NCI-H1417 treated with DMSO at 0.1 percent for 48 hours (cell line): ENCODE measurements at places on chromosomes 5 and 9.

DNA sequence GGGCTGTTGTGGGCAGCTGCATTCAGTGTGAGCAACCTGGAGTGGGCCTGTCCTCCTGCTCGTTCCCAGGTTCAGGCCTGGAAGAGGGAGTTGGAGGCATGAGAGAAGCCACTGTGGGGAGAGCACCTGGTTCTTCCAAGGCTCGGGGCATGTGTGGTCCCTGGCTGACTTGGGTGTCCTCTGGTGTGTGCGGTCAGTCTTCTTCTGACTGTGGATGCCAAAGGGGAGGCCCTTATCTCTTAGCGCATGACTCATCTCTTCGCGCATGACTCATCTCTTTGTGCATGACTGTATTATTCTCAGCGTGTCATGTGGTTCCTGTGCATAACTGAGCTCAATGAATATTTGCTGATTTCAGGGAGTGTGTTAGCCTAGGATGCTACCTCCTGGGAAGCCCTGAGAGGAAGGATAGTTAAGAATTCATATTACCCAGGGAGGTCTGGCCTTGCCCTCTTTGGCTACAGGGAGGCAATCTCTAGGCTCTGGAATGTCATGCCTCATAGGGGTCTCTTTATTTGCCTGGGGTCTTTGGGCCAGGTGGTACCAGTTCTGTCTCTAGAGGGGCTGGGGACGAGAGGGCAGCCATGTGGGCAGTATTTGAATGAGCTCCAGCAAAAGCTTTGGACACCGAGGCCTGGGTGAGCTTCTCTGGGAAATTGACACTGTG is 188.7 kb downstream of the HSPA4 start:
- no peak for DNase-seq

GRCh38 chr5:147140558-147140957 is 94.3 kb upstream of the STK32A start:
- DNase-seq, result no peak

- DNase-seq, result no peak
These were observed 33.4 kb upstream of the CSNK1G3 start for GRCh38 chr5:123478546-123478945.

- no peak for DNase-seq
These were observed 15.0 kb upstream of the GPX3 start for GRCh38 chr5:151005187-151005949.

DNA sequence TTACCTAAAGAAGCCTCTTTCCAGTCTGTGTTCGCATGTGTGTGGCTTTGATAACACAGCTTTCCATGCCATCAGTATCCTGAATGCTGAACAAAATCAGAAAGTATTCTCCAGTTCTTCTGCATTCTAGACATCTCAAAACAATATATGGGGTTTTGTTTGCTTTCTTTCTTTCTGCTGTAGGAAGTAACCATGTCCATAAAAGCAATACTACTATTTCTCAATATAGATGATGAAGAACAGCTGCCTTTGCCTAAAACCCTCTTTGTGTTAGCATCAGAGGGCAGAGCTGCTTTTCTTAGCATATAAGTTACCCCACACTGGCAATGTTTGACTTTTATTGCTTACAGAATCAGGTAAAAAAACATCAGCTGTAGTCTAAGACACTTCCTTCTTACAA is 963.6 kb downstream of the CDH12 start:
- no peak for DNase-seq

- no peak for DNase-seq
These were observed 18.9 kb downstream of the SLCO4C1 start for GRCh38 chr5:102277144-102277543.

DNA sequence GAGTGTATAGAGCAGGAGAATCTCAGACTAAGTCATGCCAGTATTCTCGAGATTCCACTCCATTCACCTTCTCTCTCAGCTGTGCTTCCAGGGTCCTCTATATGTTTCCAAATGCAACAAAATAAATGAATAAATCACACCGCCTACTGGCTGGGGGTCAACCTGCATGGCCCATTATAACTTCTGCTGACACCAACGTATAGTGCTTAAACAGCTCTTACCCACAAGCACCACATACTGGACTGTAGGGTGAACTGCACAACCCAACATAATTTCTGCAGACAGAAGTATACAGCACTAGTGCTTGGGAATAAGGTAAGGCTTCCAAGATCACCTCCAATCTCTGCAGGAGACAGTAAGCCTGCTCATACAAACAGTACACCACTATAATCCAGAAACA is 33.1 kb upstream of the HTR4 start:
- no peak for DNase-seq

GRCh38 chr9:116271991-116272390 is 118.4 kb downstream of the PAPPA start:
- no peak for DNase-seq

GRCh38 chr5:145479271-145479670 is 355.9 kb downstream of the PRELID2 start:
- no peak for DNase-seq

DNA sequence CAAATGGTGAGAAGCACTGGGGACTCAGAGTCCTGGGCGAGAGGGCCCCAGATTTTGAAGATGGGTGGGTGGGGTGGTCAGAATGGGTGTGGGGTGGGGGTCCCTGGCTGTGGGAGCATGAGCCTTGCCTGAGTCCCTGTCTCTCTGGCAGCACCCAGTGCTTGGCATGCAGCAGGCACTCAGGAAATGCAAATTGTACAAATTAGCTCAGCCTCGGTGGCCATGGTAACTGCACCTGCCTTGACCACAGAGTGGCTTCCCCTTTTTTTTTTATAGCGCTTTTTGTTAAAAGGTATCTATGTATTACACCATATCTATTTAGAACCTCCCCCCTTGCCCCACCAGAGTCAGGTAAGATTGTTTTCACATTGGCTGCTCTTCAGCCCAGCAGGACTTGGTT is 19.2 kb upstream of the PITX1 start:
- no peak for DNase-seq

DNA sequence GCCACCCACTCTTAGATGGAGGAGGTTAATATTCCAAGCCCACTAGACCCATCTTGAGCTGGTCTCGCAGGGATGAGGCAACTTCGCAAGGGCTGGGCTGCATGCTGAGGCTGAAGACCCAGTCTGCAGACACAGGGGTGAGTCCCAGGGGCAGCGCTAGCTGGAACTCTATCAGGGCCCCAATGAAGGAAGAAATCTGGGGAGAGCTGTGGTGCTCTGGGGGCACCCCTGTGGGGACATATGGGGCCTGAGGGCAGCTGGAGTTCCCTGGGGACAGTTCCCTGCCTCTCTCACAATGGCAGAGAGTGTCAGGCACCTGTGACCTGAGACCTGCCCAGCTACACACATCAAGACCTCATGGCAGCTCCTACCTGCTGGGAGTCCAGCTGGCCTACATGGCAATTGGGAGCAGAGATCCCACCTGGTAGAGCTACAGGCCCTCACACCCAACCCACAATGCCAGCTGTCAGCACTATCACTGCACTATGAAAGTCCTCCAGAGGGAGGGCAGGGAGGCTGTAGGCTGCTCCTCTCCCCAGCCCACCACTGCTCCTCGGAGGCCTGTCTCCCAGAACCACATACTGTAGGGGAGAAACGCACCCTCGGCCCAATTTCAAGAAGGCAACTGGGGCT is 202.2 kb downstream of the GABBR2 start:
- DNase-seq, result no peak

DNA sequence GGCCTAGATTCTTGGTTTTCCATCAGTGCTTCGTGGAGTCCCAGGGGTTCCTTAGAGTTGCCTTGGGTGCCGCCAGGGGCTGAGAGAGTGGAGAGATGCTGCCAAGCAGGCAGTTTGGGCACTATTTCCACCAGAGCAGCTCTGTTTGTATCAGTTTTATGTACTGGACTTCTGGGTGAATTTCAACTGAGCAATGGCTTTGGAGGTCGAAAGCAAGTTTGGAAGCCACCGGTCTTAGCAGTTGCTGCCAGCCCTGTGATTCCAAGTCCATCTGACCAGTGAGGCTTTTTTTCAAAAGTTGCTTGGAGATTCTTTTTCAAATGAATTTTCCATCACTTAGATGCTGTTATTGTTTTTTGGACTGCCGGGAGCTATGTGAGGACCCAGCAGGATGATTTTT is 68.5 kb downstream of the ANGPTL2 start:
- DNase-seq, result no peak

GRCh38 chr5:8751971-8752370 is 793.9 kb downstream of the SEMA5A start:
- DNase-seq, result no peak

GRCh38 chr5:130995851-130996250 is 169.2 kb downstream of the HINT1 start:
- DNase-seq, result no peak

DNA sequence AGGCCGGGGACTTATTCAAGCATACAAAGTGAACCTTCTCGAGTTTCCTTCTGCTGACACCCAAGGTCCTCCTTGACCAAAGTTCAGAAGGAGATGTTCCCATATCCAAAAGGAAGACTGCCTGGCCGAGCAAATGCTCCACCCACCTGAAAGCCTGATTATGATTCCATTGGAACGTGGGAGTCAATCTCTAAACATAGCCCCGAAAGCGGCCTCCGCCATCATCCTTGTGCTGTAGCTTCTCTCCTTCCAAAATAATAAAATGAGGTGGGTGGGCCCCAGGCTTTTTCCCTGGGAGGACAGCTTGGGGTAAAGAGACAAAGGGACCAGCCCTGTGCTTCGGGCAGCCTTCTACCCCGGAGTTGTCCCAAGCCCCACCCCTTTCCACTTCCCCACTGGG is 355.6 kb upstream of the SLC30A5 start:
- no peak for DNase-seq

DNA sequence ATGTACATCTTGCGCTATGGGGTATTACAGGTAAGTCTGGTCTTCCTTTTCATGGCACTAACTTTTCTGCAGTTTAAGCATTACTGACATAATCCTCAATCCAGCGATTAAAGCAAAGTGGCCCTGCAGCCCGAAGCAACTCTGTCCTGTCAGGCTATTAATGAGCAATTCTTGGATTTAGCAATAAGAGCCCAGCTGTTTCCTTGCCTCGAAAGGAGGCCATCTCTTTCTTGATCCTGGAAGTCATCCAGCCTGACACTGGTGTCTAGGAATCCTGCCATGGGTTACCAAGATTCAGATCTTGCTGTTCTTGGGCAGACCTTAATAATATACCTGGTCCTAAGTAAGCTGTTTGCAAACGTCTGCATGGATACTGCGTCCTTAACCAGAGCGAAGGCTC is 102.0 kb downstream of the RFK start:
- no peak for DNase-seq

GRCh38 chr5:61701877-61702602 is 370.0 kb downstream of the ZSWIM6 start:
- no peak for DNase-seq
